ENCODE measurements at places on chromosomes 6 and 20. TPM values are rescaled to one million over a fixed set of nuclear protein-coding genes. Genes with fewer than 3 reads are reported as not detected.
A peak's percentile ranks its signal among the peaks of the same experiment; 100 is the strongest.

DNA sequence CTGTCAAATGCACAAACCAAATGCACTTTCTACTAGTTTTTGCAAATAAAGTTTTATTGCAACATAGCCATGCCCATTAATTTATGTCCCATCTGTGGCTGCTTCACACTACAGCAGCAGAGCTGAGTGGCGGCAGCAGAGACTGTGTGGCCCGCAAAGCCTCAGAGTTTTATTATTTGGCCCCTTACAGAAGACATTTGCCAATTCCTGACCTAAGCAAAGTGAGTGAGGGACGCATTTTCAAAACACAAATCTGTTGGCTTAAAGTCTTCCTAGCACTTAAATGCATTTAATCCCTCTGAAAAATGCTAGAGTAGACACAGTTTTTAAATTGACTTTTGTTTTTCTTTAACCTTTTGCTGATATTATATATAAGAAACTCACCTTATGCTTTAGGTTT, 126.4 kb downstream of the PHACTR3 start:
- no peak for DNase-seq

GRCh38 chr6:129957941-129958898, 60.2 kb upstream of the L3MBTL3 start:
- DNase-seq: no peak

DNA sequence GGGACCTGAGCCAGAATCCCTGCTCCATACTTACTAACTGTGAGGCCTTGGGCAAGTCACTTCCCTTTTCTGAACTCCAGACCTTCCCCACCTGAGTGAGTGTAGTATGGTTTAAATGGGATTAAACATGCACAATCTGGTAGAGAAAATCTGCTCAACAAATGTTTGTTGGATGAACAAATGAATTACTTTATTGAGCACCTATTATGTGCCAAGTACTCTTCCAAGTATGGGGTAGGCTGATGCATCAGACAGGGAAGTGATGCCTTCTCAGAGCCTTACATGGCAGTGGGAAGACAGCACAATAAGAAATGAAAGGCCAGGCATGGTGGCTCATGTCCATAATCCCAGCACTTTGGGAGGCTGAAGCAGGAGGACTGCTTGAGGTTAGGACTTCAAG, 15.0 kb upstream of the LBP start:
- DNase-seq: no peak

DNA sequence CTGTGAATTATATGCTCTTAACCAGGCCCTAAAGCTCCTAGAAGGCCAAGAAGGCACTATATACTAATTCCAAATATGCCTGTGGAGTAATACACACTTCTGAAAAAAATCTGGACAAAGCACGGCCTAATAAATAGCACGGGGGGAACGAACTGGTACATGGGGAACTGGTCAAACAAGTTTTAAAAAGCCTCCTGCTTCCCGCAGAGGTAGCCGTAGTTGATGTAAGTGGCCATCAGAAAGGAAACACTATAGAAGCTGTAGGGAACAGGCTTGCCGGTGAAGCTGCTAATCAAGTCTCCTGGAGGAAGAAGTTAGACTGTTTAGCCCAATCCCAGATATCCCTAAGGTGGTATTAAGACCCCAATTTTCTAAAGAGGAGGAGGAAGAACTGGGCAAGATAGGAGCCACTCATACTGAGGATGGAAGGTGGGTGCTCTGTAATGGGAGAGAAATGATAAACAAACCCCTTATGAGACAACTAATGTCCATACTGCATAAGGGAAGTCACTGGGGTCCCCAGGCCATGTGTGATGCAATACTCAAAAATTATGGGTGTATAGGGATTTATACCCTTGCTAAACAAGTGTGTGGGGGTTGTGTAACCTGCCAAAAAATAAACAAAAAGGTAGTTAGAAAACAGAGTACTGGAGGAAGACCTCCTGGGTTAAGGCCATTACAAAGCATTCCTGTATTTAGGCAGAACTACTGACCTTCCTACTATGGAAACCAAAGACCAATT, 27.1 kb upstream of the ZNF318 start:
- peak; percentile 58 for DNase-seq

- DNase-seq: no peak
These were observed 2.1 kb upstream of the LIME1 start for GRCh38 chr20:63734111-63734945.

DNA sequence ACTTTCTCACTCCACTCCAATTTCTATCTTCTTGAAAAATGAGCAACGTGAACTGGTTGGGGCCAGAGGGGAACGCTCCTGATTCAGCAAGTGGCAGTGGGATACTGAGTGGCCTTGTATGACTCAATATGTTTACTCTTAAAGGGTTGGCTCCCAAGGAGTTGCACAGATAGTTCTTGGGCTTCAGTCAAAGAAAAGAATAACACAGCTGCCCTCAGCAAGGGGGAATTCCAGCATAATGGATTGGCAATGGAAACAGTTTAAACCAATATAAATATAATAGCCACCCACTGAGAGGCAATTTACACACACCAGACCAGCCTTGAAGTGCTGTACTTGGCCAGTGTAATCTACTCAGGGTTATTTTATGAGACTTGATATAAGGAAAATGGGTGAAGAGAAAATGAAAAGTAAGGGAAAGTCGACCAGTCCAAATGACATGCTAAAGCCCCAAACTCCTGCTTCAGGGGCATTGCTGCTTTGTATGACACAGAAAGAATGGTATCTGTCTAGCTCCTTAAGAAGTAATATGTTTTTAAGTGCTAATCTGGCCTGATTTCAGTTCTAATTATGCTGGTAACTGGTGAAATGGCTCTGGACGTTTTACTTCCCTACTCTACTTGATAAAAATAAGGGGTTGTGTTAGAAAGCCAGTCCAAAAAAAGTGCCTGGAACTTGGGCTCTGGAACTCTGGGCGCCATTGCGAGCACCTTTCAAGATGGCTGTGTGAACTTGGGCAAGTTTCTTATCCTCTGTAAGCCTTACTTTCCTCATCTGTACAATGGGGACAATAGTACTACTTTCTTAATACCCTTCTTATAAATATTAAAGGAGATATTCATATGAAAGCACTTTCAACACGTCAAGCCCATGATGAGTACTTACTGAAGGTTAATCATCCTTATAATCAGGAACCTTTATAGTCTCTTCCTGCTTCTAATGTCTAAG, 712.9 kb upstream of the MAP3K7 start:
- no peak for DNase-seq

- DNase-seq: no peak
These were observed 189.3 kb downstream of the PREX1 start for GRCh38 chr20:48638546-48638945.

DNA sequence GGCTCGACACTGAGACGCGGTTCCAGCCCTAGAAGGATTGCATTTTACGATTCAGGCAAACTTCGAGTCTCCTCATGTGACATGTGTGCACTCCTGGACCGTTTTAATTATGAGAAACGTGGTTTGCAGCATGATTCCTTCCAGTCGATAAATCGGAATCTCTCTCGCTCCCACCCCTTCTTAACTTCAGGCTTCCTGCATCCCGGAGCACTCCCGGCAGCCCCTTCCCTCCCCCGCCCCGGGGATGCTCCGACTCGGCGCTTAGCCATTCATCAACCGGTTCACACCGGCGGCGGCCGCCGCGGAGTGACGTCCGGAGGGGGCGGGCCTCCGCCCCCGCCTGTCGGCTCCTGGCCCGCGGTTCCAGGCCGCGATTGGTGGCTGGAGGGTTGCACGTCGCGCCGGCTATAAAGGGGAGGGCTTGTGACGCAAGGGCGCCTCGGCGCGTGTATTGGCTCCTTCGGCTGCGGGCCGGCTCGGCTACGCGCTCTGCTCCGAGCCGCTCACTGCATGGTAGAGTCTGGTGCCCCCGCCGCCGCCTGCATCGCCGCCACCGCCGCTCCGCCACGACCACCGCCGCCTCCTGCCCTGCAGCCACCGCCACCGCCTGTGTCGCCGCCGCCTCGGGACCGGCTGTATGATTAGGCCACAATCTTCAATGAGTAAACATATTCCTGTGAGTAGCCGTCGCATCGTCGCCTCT, at the start of the genes LOC128125822 and PTP4A1:
Gene LOC128125822, plus strand, starts transcription at position 437 of the 703 bp plus-strand sequence.
Gene PTP4A1, plus strand, starts transcription at position 437 of the 703 bp plus-strand sequence. CDS start 4,401 bp downstream, outside the sequence.
- DNase-seq: peak; percentile 88

DNA sequence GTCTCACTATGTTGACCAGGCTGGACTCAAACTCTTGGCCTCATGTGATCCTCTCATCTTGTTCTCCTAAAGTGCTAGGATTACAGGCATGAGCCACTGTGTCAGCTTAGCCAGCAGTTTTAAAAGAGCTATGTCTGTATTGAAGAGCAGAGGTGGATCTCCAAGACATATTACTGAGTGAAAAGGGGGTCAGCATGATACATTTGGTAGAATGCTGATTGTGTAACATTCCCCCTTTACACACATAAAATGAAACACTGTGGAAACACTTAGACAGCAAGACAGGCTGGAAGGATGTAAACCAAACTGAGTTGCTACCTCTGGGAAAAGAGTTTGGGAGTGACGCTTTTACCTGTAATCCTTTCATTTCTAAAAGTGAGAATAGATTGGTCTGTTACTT, 1.7 kb upstream of the RIPOR3 start:
- DNase-seq: no peak

- DNase-seq: no peak
These were observed 21.5 kb downstream of the LAMA4 start for GRCh38 chr6:112232845-112233256.

- no peak for DNase-seq
These were observed 1.2 kb upstream of the PHACTR3 start for GRCh38 chr20:59603176-59603575.

- DNase-seq: no peak
These were observed 14.3 kb upstream of the FOXP4 start for GRCh38 chr6:41531591-41532582.

DNA sequence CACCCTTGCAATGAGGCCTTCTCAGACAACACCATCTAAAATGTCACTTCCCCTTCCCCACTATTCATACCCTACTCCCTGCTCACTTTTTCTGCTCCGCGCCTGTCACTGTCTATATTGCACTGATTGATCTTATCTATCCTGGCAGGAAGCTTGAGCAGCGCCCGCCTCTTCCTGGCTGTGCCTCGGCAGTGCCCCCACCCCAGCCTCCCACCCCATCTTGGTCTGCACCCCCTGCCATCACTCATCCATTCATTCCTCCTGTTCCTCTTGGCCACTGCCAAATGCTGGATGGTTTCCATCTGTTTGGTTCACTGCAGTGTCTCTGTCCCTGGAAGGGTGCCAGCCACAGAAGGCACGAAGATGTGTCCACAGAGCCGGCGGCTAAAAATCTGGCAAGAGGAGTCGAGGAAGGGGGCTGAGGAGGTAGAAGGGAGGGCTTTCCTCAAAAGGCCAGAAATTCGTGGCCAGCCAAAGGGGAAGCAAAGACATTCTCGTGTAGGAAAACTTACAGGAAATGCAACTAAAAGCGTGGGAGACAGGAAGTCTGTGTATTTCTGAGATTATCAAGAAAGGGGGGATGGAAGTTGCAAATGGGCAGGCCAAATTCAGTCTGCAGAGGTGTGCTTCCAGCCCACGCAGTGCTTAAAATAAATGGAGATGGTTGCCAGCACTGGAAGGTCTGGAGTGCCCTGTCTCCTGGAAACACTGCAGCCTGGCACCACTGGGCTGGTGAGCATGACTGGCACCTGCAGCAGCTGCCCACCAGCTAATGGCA, 27.6 kb downstream of the SYNJ2 start:
- DNase-seq: no peak

- DNase-seq: no peak
These were observed 10.3 kb upstream of the RPP40 start for GRCh38 chr6:5014072-5014561.

DNA sequence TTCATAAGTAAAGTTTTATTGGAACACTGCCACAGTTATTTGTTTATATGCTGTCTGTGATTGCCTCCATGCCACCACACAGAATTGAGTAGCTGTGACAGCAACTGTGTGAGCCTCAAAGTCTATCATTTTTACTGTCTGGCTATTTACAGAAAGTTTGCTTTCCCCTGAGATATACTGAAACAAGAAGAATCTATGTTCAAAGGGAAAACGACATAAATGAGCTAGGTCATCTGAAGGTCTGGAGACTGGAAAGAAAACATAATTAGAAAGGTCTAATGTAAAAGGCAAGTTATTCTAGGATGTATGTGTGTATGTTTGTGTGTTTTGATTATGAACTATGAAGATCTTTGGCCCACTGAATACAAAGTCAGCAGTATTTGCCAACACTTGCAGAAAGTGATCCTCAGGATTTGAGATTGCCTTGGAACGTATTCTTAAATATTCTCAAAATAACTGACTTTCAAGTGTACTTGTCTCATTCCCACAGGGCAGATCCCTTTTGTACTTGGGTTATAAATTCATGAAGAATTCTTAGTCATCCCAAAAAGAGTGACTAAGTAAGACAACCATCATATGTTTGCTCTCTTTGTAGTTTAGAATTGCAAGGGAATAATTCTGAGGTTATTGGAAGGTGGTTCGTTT, 677.7 kb downstream of the DOK5 start:
- DNase-seq: peak; percentile 61

- no peak for DNase-seq
These were observed 398.4 kb downstream of the BTBD9 start for GRCh38 chr6:38241200-38241871.

DNA sequence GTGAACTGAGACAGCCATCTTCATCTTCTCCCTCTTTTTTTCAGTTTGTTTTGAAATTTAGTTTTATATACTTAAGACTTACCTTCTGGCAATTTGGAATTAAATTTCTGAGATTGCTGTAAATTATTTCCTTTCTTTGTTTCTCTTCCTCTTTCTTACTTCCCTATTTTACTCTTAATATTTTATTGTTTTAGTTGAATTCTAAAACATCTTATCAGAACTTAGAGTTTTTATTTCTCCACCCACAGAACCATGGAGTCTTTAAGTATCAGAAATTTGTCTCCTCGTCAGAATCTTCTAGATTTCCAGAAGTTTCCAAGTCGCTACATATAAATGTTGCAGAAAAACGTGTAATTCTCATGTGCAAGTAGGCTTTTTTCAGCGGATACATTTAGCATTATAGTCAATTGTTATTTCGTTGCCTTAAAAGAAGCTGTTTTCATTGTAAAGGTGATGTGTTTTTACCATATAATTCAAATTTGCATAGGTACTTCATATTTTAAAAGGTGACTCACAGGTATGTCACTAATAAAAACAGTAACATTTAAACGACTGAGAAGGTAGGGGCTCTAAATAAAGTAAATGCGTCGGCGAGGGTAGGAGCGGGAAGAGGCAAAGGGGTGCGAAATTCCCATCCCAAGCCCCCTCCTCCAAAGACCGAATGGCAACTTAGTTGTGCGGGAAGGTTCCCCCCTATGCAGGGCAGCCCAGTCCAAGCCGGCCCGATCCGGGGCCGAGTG, 866 bp upstream of the MYO6 start:
- DNase-seq: peak; percentile 55

- no peak for DNase-seq
These were observed 917.8 kb upstream of the ADGRB3 start for GRCh38 chr6:67717281-67717680.

HLA-DQB2 gene
- total RNA-seq: not detected

PTCHD4 gene
- 2.6 TPM for total RNA-seq

TENT5A gene
- 9.2 TPM for total RNA-seq

MYH7B gene
- under 0.01 TPM for total RNA-seq

STMND1 gene
- not detected for total RNA-seq

NKAIN2 gene
- under 0.01 TPM for total RNA-seq

All from bronchial epithelial cell (primary cell).